ENCODE measurements at places on chromosomes 2 and 18. TPM values are rescaled to one million over a fixed set of nuclear protein-coding genes. Genes with fewer than 3 reads are reported as not detected.

C2orf80 gene
- total RNA-seq, result not detected

AOX1 gene
- 2.0 TPM for total RNA-seq

WDFY1 gene
- total RNA-seq, result 52.3 TPM

DNA sequence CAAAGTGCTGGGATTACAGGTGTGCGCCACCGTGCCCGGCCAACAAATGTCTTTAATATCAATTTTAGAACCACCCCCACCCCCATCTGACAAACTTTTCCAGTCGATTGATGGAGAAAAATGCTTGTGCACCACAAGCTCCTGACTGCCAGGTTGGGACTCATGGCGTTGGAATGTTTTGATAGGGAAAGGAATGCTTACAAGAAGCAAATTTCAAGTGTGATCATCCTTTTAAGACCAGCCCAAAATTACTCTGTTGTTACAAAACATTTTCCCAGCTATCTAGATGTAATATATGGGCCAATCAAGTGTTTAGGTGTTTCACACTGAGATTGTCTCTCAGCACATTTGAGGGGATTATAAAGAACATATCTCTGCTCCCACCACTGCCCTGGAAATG, 45.2 kb downstream of the UBXN4 start:
- no peak overlapping the region for H3K4me3 ChIP-seq
- peaks cover 36% of the 10 kb centered on the region for H3K36me3 ChIP-seq
- no peak for DNase-seq
- H3K27me3 ChIP-seq, result no peaks in the 10 kb centered on the region
- peak overlapping the region; percentile 89 for H3K27ac ChIP-seq

GRCh38 chr2:101762451-101763171, 65.1 kb downstream of the MAP4K4 start:
- peak overlapping the region; percentile 78 for H3K27ac ChIP-seq
- peaks cover 75% of the 10 kb centered on the region for H3K4me1 ChIP-seq
- no peaks in the 10 kb centered on the region for H3K36me3 ChIP-seq
- no peak for DNase-seq
- no peaks in the 10 kb centered on the region for H3K27me3 ChIP-seq

- H3K27ac ChIP-seq, result no peak overlapping the region
- H3K4me3 ChIP-seq, result no peak overlapping the region
- peaks cover 25% of the 10 kb centered on the region for H3K27me3 ChIP-seq
- no peaks in the 10 kb centered on the region for H3K36me3 ChIP-seq
Observed at GRCh38 chr18:77762014-77762413, 512.4 kb downstream of the GALR1 start.

GRCh38 chr2:133667085-133667484, 98.8 kb upstream of the NCKAP5 start:
- peaks cover 2% of the 10 kb centered on the region for H3K36me3 ChIP-seq
- H3K27ac ChIP-seq, result no peak overlapping the region
- H3K4me3 ChIP-seq, result no peak overlapping the region
- DNase-seq, result no peak
- H3K4me1 ChIP-seq, result peaks cover 4% of the 10 kb centered on the region
- no peaks in the 10 kb centered on the region for H3K27me3 ChIP-seq

- peak overlapping the region; percentile 99 for H3K4me3 ChIP-seq
- no peak for DNase-seq
- peak overlapping the region; percentile 95 for H3K27ac ChIP-seq
- H3K36me3 ChIP-seq, result peaks cover 2% of the 10 kb centered on the region
- no peaks in the 10 kb centered on the region for H3K27me3 ChIP-seq
Observed at GRCh38 chr18:8706791-8707555, 1.6 kb downstream of the MTCL1 start.

GRCh38 chr2:73992036-73992435, 7.3 kb downstream of the TET3 start:
- peaks cover 4% of the 10 kb centered on the region for H3K36me3 ChIP-seq
- no peak for DNase-seq
- no peak overlapping the region for H3K27ac ChIP-seq
- H3K4me3 ChIP-seq, result no peak overlapping the region
- H3K4me1 ChIP-seq, result peaks cover 24% of the 10 kb centered on the region

GRCh38 chr2:65030476-65031332, 25.5 kb upstream of the CEP68 start:
- no peaks in the 10 kb centered on the region for H3K36me3 ChIP-seq
- H3K27me3 ChIP-seq, result no peaks in the 10 kb centered on the region
- H3K27ac ChIP-seq, result no peak overlapping the region
- H3K4me3 ChIP-seq, result no peak overlapping the region
- no peak for DNase-seq

GRCh38 chr2:230874456-230874855, 9.7 kb downstream of the ITM2C start:
- H3K4me3 ChIP-seq, result no peak overlapping the region
- DNase-seq, result no peak
- H3K27ac ChIP-seq, result no peak overlapping the region
- no peaks in the 10 kb centered on the region for H3K27me3 ChIP-seq

DNA sequence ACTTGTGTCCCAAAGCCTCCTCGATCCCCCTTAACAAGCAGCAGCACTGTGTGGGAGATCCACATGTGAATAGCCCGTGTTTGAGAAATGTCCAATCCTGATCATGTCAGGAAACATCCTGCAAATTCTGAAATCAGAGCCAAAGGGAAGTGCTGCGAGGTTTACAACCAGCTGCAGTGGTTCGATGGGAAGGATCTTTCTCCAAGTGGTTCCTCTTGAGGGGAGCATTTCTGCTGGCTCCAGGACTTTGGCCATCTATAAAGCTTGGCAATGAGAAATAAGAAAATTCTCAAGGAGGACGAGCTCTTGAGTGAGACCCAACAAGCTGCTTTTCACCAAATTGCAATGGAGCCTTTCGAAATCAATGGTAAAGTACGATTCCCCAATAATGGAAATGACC, at the start of gene MARCO:
MARCO (plus strand) TSS at position 164 of the 400 bp plus-strand sequence; CDS start at position 271, 107 bp downstream.
- no peak for DNase-seq
- no peak within 1 kb of the TSS for H3K27ac ChIP-seq
- H3K27me3 ChIP-seq, result peaks cover 9% of the 10 kb centered on the region
- H3K4me3 ChIP-seq, result no peak within 1 kb of the TSS

GRCh38 chr2:43175876-43176275, 50.5 kb downstream of the ZFP36L2 start:
- H3K4me3 ChIP-seq, result no peak overlapping the region
- no peak overlapping the region for H3K27ac ChIP-seq
- DNase-seq, result no peak
- H3K36me3 ChIP-seq, result no peaks in the 10 kb centered on the region
- peaks cover 33% of the 10 kb centered on the region for H3K4me1 ChIP-seq

BOLL gene
- not detected for total RNA-seq

Data from chondrocyte (in vitro differentiated cells).